ENCODE measurements at places on chromosomes 1 and 21.

GRCh38 chr1:197367627-197368026 lies 99.6 kb downstream of the CRB1 start:
- no peak for DNase-seq

DNA sequence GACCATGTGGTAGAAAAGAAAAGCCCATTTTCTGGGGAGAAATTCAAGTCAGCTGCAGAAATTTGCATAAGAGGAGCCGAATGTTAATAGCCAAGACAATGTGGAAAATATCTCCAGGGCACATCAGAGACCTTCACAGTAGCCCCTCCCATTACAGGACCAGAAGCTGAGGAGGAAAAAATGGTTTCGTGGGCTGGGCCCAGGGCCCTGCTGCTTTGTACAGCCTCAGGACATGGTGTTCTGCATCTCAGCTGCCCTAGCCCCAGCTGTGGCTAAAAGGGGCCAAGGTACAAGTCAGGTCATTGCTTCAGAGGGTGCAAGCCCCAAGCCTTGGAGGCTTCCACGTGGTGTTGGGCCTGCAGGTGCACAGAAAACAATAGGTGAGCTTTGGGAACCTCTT lies 108.3 kb downstream of the DMRTB1 start:
- no peak for DNase-seq

GRCh38 chr1:52574594-52574993 lies 21.7 kb upstream of the TUT4 start:
- DNase-seq = no peak

GRCh38 chr1:234572966-234573365 lies 37.0 kb downstream of the IRF2BP2 start:
- no peak for DNase-seq

DNA sequence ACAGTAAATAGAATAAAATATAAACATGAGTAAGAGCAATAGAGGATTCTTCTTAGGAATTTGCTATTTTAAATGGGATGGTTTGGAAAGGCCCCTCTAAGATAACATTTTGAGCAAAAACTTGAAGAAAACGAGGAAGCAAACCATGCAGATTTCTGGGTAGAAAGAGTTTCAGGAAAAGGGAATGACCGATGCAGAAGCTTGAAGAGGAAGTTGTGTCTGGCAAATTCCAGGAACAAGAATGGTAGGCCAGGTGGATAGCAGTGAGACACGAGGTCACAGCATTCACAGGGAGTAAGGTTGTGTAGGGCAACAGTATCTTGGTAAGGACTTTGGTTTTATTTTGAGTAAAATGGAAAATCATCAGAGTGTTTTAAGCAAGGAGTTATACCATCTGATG lies 108.9 kb downstream of the PEX14 start:
- no peak for DNase-seq

DNA sequence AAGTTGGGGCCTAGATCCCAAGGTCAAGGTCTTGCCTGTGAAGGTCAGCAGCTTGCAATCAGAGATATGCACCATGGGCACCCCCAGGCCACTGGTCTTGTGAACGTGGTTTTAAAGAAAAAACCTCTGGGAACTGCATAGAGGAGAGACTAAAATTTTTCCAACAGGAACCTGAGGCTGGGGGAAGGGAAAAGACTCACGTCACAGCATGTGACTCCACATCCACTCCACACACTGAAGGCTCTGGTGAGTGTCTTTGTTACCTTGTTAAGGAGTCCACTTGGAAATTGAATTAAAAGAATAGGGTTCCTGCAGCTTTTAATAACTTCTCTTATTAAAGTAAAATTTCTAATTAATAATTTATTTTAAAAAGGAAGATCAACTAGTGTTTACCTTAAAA lies 224.9 kb downstream of the DAB1 start:
- DNase-seq = no peak

GRCh38 chr1:27099135-27099586 lies 55.8 kb downstream of the SLC9A1 start:
- no peak for DNase-seq

DNA sequence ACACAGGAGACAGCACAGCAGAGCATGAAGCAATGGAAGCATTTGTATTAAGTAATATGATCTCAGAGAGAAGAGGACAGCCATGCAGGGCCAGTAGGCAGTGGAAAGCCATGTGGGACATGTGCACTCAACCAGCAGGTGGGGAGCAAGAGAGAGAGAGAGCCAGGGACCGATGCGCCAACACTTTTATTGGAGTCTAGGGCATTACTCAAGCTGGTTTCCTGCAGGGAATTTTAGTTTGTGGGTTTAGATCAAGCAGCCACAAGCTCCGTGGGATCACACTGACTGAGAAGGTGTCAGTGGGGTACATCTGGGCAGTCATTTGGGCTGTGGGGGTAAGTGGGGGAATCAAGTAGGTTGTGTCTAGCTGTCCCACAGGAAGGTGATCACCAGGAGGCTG lies 137.1 kb downstream of the PCBP3 start:
- no peak for DNase-seq

DNA sequence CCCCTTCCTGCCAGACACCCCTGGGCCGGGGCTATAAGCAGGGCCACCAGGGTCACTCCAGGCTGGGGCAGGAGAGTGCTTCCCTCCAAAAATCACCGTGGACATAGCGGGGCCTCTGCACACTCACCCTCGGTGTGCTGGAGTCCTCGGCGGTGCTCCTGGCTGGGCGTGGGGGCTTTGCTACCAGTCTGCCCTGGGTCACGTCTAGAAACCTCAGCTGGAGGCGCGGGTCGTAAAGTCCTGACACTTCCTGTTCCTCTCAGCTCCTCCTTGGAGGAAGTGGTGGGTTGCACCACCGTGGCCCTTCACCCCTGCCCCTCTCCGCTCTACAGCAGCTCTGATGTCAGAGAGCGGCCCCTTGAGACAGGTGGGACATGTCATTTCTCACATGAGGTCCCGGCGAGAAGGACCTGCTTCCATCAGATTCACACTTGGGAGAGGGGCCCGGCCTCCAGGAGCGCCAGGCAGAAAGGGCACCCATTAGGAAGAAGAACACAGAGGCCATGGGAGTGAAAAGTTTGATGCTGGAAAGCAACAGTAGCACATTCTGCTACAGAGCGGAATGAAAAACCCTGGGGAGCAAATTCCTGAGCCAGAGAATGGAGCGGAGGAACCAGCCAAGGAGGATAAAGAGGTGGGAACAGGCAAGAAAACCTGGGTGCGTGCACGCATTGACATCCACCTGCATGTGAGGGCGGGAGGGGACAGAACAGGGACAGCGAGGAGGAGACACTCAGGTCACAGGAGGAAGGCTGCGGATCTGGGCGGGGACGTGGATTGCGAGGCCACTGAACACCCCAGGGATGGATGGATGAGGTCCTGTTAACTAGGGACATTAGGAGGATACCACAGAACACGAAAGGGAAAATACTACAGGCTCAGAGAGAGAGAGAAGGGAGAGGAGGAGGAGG lies at the start of gene ITGB2:
Gene ITGB2, minus strand, starts transcription at position 206 of the 911 bp plus-strand sequence. CDS start 10,117 bp downstream, outside the sequence.
- DNase-seq = peak; percentile 49

GRCh38 chr1:31541194-31541593 lies 35.1 kb upstream of the TINAGL1 start:
- no peak for DNase-seq

DNA sequence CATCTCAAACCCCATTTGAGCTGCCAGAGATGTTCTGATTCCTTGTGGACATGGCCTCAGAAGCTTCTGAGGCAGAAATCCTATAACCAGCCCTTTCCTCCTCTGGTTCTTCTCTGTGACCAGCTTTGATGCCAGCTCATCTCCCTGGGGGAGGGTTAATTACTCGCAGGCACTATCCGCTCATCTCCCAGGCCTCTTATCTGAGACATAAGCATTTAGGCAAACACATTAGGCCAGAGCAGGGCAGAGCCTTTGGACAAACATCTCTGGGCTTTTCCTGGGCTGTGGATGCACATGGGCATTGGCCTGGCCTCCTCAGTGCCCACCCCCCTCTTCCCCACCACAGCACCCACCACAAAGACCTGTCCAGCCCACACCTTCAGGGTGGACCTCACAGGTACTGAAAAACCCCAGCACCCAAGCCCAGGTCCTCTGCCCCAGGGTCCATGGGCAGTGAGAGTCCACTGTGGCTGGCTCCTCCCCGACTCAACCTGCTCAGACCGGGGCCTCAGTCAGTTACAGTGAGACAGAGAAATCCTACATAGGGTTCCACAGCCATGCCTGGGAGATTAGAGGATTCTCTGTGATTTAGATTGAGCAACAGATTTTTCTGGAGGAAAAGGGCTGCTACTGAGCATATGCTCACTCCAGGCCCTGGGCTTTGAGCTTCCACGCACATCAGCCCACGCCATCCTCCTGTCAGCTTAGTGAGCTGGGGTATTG lies 26.9 kb downstream of the IGSF21 start:
- DNase-seq = no peak

DNA sequence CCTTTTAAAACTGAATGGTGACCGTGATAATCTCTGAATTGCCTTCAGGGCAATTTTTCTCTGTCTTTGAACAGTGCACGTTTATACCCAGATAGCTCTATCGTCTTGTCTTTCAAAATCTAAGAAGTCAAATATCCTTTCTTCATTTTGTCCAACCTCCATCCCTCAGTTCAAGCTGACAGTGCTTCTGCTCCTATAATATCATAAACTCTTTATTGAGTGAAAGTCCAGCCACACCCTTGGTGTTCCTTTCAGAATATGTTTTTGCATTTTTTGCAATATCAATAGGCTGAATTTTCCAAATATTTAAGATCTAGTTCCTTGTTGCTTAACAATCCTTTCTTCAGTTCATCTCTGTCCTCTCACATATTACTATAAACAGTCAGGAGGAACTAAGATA lies 35.1 kb upstream of the FRRS1 start:
- no peak for DNase-seq

GRCh38 chr1:69121723-69122122 lies 446.0 kb upstream of the LRRC7 start:
- DNase-seq = no peak

DNA sequence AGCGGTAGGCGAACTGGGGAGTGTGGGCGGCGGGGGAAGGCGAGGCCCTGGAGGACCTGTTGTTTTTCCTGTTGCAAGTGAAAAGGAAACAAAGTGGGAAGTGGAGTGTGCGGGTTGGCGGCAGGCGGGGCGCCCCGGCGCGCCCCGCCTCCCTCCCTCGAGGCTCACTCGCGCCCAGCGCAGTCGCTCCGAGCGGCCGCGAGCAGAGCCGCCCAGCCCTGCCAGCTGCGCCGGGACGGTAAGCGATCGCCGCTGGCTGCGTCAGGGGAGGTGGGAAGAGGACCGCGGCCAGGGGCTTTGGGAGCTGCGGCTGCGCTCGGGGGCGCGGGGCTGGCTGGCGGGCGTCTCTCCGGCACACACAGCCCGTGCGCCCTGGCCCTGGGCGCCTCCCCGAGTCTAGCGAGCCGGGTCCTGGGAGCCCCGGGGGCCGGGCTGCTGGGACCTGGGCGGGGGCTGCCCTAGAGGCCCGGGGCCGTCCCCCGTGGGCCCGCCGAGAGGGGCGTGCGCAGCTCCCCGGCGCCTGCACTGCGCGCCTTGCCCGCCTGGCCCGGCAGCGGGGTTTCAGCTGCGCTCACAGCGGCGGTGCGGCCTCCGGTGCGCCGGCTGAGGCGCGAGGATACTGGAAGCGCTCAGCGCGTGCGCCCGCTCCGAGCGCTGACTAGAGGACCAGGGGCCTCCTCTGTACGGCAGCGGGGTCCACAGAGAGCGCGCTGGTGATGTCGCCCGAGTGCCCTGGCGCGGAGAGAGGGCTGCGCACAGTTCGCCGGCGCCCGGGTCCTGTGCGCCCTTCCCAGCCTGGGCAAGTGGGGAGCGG lies at the start of gene PIK3CD:
Gene PIK3CD, plus strand, starts transcription at position 167 of the 814 bp plus-strand sequence. CDS start 58,725 bp downstream, outside the sequence.
- DNase-seq = peak; percentile 49

GRCh38 chr1:21539933-21540332 lies 30.7 kb downstream of the ALPL start:
- DNase-seq = no peak

GRCh38 chr1:6165027-6165426 lies 15.1 kb downstream of the CHD5 start:
- no peak for DNase-seq

- no peak for DNase-seq
These were observed 15.4 kb upstream of the UTS2 start for GRCh38 chr1:7868070-7868780.

DNA sequence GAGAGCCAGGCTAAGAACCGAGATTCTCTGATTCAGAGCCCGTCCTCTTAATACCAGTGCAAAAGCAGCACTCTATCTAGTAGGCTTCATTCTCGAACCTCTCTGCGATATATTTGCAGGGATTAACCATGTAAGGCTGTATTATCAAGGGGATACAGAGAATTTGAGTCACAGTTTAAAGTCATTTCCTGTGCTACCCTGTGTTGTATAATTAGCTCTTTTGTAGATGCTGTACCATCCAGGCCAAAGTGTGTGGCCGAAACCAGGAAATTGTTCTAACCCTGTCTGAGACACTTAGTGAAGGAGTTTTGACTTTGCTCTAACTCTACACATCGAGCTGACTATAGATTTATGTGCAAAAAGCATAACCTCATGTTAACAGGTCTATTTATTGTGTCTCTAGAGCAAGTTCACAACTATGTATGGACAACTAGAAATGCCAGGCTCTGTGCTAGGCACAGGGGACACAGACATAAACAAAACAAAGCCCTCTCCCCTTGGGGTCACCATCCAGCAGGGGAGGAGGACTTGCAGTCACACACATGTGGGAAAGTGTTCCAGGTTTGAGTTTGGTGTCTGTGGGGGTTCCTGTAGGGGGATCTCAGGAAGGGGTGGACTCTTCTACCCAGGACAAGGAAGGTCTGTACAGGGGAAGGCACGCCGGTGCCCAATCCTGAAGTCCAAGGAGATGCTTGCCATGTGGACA lies 182.2 kb downstream of the DHRS3 start:
- no peak for DNase-seq

DNA sequence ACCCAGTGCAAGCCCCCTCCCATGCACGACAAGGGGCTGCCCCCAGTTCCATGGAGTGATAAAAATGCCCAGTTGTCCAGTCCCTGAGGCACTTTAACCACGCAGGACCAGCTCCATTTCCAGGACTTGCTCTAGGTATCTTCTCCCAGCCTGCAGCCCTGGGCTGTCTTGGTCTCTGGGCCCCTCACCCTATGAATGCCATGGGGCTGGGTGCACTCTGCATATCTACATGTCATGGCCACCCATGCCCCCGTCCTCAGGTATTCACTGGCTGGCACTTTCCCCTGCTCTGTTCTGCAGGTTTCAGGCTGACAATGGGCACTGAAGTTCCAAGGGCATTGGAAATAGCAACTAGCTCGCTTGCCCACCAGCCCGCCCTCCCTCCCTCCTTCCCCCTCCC lies 19.6 kb upstream of the C1orf174 start:
- peak; percentile 35 for DNase-seq

- no peak for DNase-seq
These were observed 40.2 kb downstream of the GPR161 start for GRCh38 chr1:168096296-168097165.

GRCh38 chr21:36254106-36254941 lies 65.7 kb upstream of the MORC3 start:
- no peak for DNase-seq

GRCh38 chr1:39623053-39623452 lies 16.4 kb downstream of the HEYL start:
- no peak for DNase-seq

- DNase-seq = no peak
These were observed 2.2 kb downstream of the LYST start for GRCh38 chr1:235864469-235864868.

- DNase-seq = no peak
These were observed 5.5 kb upstream of the OLFML2B start for GRCh38 chr1:162029157-162029556.

All from CD8-positive, alpha-beta memory T cell (primary cell).